ENCODE measurements at places on chromosomes 16 and 17. TPM values are rescaled to one million over a fixed set of nuclear protein-coding genes. Genes with fewer than 3 reads are reported as not detected.

- no peaks in the 10 kb centered on the region for H3K4me1 ChIP-seq
- H3K27me3 ChIP-seq = no peaks in the 10 kb centered on the region
These were observed 260.8 kb upstream of the ZFHX3 start for GRCh38 chr16:73308771-73309170.

GRCh38 chr17:27959382-27959709, 66.2 kb upstream of the LYRM9 start:
- no peaks in the 10 kb centered on the region for H3K36me3 ChIP-seq
- no peak overlapping the region for H3K4me3 ChIP-seq

DNA sequence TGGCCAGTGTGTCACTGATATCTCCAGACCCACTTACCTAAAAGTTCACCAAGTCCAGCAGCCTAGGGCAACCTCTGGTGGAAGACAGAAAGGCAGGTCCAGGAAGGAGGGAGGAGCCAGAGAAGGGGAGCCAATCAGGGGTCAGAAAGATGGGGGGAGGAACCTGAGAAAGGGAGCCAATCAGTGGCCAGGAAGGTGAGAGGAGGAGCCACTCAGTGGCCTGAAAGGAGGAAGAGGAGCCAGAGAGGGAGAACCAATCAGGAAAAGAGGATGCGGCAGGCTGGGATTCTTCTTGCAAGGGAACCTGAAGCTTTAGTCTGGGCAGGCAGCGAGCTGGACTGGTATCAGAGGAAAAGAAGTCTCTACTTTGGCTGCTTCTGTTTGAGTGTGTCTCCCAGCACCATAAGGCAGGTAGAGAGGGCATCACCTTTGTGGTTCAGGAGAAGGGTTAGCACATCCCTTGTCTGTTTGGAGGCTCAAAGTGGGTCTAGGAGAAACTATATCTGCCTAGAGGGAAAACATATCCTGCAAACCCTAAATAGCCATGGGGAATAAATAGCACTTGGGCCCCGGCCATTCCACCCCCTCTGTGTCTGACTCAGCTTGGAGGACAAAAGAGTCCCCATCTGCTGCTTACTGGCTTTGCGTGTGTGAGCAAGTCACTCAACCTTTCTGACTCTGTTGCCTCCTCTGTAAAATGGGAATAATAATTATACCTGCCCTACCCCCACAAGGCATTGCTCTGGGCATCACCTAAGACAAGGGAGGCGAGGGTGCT, 43.4 kb upstream of the CRHR1 start:
- no peaks in the 10 kb centered on the region for H3K36me3 ChIP-seq
- no peak overlapping the region for H3K4me3 ChIP-seq
- no peaks in the 10 kb centered on the region for H3K4me1 ChIP-seq
- H3K27ac ChIP-seq = no peak overlapping the region
- H3K27me3 ChIP-seq = peaks cover 9% of the 10 kb centered on the region

DNA sequence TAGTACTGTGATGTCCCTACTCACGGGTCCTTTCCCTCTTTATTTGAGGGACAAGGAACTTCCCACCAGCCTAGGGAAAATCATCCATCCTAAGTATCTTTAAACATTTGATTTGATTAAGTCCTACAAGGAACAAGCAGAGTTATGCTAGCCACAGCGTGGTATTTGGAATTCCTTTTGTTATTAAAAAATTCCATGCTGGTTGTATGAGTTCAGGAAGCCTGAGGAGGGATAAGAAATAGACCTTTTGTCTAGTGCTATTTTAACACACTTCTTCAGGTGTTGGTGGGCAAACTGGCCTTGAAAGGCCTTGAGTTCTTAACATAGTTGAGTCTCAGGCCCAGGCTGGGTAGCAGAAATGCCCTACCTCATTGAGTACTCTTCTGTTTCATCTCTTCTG, 105.4 kb upstream of the TBX2 start:
- DNase-seq = no peak
- H3K4me3 ChIP-seq = no peak overlapping the region
- no peak overlapping the region for H3K27ac ChIP-seq
- peaks cover 20% of the 10 kb centered on the region for H3K4me1 ChIP-seq
- no peaks in the 10 kb centered on the region for H3K36me3 ChIP-seq
- no peaks in the 10 kb centered on the region for H3K27me3 ChIP-seq

DNA sequence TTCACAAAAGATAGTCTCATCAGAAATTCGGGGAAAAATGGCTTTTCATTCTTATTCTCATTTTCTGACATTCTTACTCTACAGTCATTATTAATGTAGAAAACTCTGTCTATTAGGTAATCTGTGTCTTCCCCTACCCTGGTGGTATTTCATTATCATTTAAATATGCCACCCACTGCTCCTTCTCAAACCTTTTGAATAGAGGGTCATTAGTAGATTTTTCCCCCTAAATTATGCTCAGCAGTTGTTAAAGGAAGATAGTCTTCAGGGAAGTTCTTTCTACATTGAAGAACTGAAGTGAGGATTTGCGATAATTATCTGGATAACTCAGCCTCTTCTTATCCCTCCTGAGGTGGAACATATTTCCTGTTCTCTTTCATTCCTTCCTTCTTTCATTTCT, 989.5 kb upstream of the RBFOX1 start:
- DNase-seq = no peak
- H3K4me1 ChIP-seq = no peaks in the 10 kb centered on the region
- H3K36me3 ChIP-seq = no peaks in the 10 kb centered on the region
- H3K27ac ChIP-seq = no peak overlapping the region

GRCh38 chr16:48188449-48189102, 32.8 kb upstream of the ABCC12 start:
- H3K36me3 ChIP-seq = no peaks in the 10 kb centered on the region
- H3K4me3 ChIP-seq = no peak overlapping the region
- no peaks in the 10 kb centered on the region for H3K4me1 ChIP-seq
- peaks cover 26% of the 10 kb centered on the region for H3K27me3 ChIP-seq
- no peak overlapping the region for H3K27ac ChIP-seq

DNA sequence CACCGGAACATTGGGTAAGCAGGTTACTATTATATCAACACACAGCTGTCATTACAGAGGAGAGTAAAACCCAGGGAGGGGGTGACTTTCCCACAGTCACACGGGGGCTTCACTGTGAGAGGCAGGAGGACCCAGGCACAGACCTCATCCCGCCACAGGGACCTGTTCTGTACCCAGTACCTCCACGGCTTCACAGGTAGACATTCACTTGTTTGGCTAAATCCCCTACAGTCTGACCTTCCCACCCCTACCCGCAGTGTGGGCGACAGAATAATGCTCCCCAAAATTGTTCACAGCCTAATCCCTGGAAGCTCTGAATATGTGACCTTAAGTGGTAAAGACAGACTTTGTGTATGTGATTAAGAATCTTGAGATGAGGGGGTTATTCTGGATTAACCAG, 16.5 kb downstream of the LITAF start:
- DNase-seq = no peak
- no peaks in the 10 kb centered on the region for H3K4me1 ChIP-seq
- peaks cover 25% of the 10 kb centered on the region for H3K36me3 ChIP-seq
- no peak overlapping the region for H3K27ac ChIP-seq

DNA sequence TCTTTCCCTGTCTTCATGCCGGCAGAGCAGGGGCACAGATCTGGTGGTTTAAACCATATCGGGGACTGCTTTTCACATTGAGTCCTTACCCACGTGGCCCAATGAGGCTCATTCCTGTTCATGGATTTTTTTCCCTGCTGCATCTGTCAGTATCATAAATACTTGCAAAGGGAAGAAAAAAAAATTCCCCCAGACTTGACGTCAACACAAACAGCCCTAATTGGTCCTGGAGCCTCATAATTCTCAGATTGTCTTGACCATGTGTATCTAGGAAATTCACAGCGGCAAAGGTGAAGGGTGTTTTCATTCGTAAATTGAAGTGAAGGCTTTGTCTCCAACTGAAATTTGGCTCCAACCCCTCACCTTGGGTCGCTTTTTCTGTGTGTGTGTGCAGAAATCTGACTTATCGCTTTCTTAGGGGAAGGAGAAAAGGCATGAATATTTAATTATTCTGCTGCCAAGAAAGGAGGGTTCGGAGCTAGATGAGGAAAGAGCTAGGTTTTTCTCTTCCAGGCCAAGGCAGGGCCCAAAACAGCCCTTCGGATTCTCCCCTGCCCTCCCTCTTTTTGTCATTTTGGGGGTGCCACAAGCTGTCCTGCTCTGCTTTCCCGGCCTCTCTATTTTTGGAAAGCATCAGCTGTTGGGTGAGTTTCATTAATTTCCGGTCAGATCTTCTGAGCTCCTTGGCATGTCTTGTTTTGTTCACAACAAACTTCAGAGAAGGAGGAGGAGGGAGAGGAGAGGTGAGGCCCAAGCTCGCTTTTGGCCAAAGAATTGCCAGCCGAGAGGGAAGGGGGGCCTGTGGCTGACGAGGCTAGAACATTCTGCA, 17.8 kb upstream of the CIBAR2 start:
- H3K27ac ChIP-seq = peak overlapping the region; percentile 59
- no peaks in the 10 kb centered on the region for H3K36me3 ChIP-seq
- H3K4me1 ChIP-seq = peaks cover 22% of the 10 kb centered on the region
- DNase-seq = peak; percentile 68

DNA sequence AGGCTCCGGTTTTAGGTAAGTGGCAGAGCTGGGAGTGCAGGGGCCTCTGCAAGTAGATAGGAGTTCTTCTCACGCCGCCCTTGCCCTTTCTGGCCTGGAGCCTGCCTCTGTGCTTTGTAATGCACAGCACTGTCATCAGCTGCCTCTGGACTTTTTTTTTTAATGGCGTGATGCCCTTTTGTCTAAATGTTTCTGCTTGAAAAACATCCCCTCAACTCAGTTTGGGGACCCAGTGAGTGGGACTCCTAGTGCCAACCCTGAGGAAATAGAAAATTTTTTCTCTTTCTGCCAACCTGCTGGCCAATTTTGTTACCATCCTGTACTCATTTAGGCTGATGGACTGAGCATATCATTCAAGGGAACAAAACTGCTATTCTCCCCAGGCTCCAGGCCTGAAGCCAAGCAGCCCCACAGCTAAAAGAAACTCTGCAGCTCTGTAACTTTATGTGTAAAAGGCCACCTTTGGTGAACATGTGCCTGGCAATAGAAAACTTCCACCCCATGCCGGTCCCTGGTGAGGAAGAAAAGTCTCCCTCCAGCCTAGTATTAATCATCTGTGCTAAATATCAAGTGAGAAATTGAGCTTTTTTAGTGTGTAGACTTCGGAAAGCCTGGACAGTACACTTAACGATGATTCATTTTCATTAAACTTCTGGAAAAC, 22.5 kb downstream of the SLC6A2 start:
- H3K27me3 ChIP-seq = peaks cover 2% of the 10 kb centered on the region
- no peaks in the 10 kb centered on the region for H3K36me3 ChIP-seq
- no peak overlapping the region for H3K4me3 ChIP-seq

Gene GLTPD2
- not detected for polyA plus RNA-seq

Gene CACNG3
- polyA plus RNA-seq = not detected

Measured in IMR-90 (cell line).